ENCODE measurements at places on chromosomes 6 and 20.

DNA sequence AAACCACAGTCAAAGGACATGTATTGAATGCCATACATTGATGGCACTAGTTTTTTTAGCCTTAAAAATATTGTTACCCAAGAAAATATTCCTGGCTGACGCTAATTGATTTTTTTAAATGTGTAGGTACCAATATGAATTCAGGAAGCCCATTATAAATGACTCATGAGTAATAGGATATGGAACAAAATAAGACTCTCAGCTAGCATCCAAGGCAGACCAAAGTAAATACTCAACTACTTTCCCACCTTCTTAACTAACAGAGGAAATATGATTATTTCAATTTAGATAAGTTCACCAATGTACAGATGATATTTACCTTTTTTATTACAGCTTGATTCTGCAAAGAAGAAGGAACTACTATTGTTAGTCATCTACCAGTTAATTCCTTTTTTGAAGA, 43.2 kb upstream of the TXNDC5 start:
- DNase-seq: no peak

DNA sequence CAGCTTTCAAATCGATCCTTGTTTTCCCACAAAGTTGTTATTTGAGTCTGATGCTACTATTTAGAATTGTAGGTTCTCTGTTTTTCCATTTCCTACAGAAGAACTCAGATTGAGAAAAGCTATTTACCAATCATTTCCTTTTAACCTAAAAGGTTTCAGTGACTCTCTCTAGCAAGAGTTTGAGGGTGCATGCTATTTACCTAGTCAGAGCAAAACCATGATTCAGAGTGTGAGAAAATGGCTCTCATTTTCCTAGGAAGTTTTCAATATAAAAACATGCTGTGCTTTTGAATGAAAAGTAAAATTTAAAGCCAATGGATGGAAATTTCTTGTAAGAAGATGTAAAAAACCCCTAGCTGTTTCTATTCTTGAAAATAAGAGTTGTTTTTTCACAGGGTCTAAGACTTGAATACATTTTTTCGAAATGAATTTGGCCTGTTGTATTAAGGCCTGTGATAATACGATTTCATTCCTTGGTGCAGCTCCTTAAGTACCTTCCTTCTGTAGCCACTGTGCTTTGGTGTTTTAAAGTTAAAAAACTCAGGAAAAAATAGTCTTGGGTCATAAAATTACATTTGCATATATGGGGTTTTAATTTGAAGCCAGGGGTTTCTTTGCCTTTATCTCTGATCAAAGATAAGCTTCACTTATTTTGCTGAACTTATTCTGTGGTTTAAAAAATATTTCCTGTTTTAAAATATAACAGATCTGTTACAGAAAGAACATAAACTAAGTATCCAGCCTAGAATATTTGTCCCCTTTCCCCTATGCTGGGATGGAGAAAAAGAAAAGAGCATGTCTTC, 18.0 kb upstream of the RSPH3 start:
- DNase-seq: no peak

DNA sequence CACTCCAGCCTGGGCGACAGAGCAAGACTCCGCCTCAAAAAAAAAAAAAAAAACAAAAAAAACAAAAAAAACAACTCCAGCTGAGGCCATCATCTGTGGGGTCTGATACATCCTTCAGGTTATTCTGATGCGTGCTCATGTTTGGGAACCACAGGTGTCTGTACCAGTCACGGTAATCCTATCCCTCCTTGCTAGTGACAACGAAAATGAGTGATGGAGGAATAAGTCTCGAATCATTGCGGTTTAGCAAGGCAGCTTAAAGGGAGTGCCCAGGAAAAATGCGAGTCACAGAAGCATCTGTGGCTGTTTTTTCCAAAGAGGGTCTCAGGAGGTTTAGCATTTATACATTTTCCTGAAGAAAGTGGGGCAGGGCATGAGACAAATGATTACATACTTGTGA, 48.8 kb downstream of the MCUR1 start:
- no peak for DNase-seq

DNA sequence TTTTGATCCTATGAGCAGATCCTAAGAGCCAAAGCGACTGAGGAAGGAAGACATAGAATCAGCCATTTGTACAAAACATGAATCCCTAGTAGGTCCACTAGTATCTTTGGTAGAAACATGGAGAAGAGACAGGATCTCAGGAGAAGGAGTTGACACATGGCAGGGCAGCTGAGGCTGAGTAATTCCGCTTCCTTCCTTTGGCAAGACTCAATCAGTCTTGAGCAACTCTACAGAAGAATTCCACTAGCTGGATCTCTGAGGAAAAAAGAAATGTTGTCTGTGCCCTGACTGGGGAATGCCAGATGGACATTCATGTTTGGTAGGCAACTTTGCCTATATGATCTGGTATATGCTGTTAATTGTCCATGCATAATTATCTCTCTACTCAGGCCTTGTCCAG, 35.3 kb downstream of the ESR1 start:
- DNase-seq: no peak

- no peak for DNase-seq
Measured at GRCh38 chr6:127180426-127180825, 62.0 kb downstream of the RSPO3 start.

- DNase-seq: no peak
Measured at GRCh38 chr6:134170844-134171243, 118.4 kb upstream of the SLC2A12 start.

DNA sequence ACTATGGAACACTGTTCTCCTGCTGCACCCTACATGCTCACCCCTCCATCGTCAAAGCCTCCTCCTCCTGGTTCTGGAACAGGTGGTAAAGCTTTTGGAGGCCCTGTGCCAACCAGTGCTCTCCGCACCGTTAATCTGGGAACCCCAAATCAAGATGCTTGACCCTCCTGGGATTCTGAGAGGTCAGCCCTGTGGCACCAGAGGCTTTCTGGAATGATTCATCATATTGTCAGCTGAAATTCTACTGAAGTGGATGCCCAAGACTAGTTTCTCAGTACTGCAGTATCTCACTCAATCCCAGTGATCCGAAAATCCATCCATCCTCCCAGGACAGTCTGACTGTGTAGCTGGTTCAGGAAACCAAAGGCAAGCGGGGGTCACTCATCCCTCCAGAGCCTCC, 92.7 kb downstream of the TRERF1 start:
- DNase-seq: no peak

DNA sequence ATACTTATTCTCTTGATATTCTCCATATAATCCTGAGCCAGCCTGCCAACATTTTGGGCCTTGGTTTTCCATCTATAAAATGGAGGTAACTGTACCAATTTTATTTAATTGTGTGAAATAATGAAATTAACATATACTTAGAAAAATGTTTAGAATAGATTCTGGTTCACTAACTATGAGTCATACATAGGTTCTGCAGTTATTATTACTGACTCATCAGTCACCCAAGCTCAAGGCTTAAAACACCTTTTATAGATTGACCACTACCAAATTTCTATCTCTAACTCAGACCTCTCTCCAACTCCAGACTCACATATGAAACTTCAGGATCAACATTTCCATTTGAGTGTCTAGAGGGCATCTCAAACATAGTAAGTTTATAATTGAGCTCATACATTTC, 1277.2 kb upstream of the GJE1 start:
- DNase-seq: no peak

DNA sequence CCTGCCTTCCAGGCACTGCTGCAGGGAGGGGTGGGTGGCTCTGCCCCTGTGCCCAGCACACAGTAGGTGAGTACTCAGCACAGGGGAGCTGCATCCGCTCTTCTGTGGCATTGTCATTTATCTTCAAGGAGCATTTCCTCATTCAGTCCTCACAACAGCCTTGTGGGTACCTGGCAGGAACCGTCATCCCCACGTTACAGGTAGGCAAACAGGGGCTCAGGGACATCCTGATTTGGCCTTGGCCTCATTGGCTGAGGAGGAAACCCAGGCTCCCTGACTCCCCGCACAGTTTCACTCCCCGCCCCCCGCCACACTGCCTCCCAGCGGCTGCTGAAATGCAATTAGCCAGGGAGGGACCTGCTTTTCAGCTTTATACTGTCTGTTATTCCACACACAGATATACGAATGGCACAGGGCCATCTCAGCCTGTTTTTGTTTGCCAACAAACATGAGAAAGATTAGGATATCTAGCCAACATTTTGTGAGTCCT, 24.2 kb upstream of the PNPLA1 start:
- DNase-seq: no peak

DNA sequence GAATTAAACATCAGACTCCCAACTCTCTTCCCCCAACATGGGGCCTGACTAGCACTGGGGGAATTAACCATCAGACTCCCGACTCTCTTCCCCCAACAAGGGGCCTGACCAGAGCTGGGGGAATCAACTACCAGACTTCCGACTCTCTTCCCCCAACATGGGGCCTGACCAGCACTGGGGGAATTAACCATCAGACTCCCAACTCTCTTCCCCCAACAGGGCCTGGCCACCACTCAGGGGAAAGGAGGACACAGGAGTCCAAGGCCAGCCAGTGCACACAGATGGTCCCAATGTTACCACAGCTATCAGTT, 13.1 kb downstream of the CST7 start:
- no peak for DNase-seq

DNA sequence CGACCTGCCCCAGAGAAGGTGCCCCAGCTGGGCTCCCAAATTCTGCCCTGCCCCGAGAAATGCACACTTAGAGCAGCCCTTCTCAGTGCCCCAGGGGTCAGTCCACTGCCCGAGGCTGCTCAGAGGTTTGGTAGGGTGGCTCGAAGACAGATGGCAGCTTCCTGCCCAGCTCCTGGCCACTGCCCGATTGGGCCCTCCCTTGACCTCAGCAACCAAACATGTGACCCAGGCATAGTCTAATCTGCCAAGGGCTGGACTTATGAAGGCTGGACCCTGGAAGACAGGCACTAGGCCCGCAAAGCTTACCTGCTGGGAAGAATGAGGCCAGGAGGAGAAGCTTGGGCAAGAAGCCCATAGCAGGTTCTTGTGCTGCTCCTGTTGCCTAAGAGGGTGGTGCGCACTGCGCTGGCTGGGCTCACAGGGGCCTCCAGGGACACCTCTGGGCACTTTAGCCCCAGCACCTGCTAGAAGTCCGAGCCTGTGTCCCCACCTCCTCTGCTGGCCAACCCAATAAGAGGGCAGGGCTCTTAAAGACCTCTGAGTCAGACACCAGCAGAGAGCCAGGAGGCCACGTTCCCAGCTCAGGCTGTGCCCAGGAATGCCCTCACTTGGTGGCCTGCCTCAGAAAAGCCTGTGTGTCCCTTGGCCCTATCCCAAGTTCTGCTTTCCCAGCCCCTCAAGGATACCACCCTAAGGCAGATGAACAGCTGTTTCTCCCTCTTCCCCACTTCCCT, 5.5 kb downstream of the SIGLEC1 start:
- no peak for DNase-seq

DNA sequence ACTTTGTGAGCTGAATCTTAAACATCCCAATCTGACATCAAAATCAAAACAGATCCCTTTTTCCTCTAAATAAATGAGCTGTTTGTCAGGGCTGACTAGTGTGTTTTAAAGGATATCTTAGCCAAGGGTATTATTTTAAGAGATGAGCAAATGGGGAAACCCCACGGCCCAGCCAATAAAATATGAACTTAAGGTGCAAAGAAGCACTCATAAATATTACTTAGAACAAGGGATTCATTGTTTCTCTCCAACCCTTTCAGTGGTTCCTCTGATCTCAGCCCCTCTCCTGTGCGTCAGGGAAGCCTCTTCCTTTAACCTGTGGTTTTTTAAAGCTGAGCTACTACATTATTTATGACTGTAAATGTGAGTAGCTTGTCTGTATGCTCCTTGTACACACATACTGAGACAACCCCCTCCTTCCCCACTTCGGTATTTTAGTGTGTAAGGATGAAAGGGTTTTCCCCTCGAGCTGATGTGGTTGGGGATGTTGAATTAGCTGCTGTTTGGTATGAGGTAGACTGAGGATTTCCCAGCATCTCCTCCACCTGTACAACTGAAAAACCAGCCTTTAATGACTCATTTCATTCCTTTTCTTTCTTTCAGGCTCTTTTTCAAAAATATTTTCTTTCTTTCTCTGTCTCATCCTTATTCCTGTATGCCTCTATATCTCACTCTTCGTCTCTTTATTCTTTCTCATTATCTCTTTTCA, 6.5 kb downstream of the BMP5 start:
- no peak for DNase-seq

- DNase-seq: no peak
Measured at GRCh38 chr20:62168061-62168460, 14.8 kb upstream of the MTG2 start.

- DNase-seq: no peak
Measured at GRCh38 chr6:52139985-52140680, 46.0 kb upstream of the IL17A start.

- no peak for DNase-seq
Measured at GRCh38 chr6:148491638-148492251, 149.1 kb downstream of the SASH1 start.

- DNase-seq: no peak
Measured at GRCh38 chr20:35820715-35821114, 48.9 kb downstream of the PHF20 start.

DNA sequence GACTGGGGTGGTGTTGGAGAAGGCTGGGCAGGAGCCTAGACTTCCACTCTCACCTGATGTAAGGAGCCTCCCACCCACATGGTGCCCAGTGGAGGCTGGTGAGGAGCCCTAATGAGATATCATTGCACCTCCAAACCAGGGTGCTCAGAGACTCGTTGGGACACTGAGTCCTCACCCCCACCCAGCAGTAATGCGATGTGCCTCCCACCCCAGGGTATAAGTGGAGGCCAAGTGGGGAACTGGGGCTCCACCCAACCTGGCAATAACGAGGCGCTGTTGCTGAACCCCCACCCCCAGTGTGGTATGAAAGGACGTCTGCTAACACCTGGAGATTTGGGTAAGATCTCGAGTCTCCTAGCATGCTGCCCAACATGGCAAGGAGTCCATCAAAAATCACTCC, 510.2 kb downstream of the PREX1 start:
- no peak for DNase-seq

GRCh38 chr6:158081657-158081935, 86.5 kb downstream of the SERAC1 start:
- no peak for DNase-seq

GRCh38 chr6:30168741-30169140, 5.4 kb downstream of the TRIM15 start:
- DNase-seq: no peak

DNA sequence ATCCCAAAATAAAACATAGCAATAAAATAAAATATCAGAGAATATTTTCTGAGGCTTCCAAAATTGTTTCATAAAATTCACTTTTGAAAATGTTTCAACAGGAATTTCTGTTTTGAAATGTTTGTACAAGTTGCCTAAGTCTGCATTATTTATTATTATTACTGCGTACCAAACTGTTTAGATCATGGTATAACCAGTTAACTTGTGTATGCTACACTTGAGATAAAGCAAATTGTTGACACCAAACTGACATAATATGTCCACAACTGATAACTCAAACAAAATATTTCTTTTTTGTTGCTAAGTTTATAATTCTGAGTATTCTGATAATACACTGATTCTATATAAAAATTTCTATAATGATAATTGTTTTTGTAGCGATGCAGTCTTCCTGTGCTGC, 531.8 kb upstream of the EYS start:
- DNase-seq: no peak

- DNase-seq: no peak
Measured at GRCh38 chr6:139361211-139361610, 13.2 kb downstream of the CITED2 start.

DNA sequence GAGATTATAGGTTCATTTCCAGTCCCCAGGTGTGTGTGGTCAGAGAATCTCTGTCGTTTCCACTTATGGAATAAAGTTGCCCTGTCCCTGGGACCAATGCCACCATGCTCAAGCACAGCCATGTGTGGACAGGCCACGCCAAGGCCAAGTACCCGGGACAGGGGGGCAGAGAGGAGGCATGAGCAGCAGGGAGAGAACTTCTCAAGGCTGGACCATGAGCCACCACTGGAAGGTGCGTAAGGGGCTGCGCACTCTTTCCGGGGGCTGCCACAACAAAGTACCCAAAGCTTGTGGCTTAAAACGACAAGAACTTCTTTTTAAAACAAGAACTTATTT, 209.2 kb upstream of the KCNQ5 start:
- DNase-seq: no peak
